ENCODE measurements at places on chromosomes 4 and X.

- DNase-seq: no peak
These were observed 88.8 kb upstream of the FAM9B start for GRCh38 chrX:9122519-9123245.

- DNase-seq: peak; percentile 28
These were observed 37.9 kb upstream of the PAPSS1 start for GRCh38 chr4:107757864-107758476.

- DNase-seq: no peak
These were observed 378.3 kb downstream of the GBA3 start for GRCh38 chr4:23070848-23071570.

DNA sequence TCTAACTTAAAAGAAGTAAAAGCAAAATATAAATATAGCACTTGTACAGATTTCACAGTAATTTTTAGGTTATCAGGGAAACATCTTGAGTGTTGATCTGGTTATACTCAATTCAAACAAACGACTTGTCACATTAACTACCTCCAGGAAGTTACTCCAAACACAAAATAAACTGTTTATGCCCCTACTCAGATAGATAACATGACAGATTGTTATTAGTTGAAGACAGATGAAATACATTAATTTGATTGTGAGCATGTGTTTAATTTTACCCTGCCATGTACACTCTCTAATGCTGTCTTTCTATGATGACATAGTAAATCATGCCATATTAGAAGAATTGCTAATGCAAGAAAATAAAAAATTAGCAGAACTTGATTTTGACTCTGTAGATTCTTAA is 88.0 kb downstream of the RAB28 start:
- DNase-seq: no peak

GRCh38 chr4:123649250-123649644 is 252.7 kb downstream of the SPRY1 start:
- peak; percentile 66 for DNase-seq

DNA sequence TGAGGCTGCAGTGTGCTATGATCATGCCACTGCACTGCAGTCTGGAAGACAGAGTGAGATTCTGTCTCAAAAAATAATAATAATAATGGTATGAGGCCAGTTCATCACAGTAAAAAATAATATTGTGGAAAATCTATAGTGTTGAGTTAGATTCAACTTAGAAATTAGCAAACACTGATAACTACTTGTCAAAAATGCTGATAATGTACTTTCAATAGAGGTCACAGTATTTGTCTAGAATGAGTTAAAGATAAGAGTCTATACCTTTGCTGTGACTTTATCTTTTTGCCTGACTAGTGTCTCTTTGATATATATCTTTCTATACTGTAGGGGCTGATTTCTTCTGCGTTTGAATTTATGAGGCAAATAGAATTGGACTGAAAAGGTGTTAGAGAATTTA is 430.6 kb downstream of the RPA4 start:
- no peak for DNase-seq

GRCh38 chrX:111928456-111928855 is 52.5 kb downstream of the TRPC5OS start:
- no peak for DNase-seq
